ENCODE measurements at places on chromosomes 3 and 15. TPM values are rescaled to one million over a fixed set of nuclear protein-coding genes. Genes with fewer than 3 reads are reported as not detected.

The MEIS2 gene
- total RNA-seq, result 8.6 TPM

The FILIP1L gene
- 0.21 TPM for total RNA-seq

The C3orf70 gene
- 0.02 TPM for total RNA-seq

The DAG1 gene
- total RNA-seq, result 57.1 TPM
